ENCODE measurements at places on chromosomes 3 and 15.
A peak's percentile ranks its signal among the peaks of the same experiment; 100 is the strongest.

DNA sequence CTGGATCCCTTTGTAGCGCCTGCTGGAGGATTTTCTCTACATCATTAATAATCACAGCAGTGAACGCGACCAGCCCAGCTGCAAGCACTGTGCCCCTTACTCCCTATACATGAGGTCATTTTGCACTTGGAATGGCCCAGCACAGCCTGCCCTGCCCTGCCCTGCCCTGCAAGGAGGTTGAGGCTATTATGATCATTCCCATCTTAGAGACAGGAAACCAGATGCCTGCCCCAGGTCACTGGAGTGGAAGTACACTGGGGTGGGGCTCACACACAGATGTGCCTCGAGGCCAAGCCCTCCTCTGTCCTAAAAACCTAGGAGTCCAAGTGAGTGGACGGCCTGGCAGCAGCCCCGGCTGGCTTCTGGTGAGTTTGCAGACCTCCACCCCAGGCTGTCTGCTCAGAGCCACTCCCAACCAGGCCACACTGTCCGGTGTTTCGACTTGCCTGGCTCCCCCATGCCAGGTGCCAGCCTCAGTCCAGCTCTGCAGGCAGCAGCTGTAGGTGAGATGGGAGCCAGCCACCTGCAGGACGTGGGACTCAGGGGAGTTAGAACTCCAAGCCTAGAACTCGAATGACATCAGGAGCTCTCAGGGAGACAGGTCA is 30.4 kb upstream of the SEC61A1 start:
- no peak for DNase-seq

- no peak for DNase-seq
Measured at GRCh38 chr3:43259626-43260025, 26.7 kb upstream of the SNRK start.

DNA sequence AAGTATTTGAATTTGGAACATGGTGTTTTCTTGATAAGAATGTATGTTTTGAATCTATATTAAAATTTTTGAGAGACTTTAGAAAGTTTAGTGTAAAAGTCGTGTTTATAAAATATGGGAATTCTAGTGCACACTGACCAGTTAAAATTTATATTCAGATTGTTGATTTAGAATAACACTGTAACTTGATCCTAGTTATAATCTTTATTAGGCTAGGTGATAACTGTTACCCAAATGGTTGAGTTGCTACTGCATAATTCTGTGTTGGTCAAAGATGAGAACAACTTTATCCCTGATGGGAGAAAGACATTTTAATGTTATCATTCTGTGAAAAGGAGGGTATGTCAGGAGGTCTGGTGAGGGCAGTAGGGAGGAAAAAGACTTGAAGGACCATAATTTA is 249.3 kb downstream of the UBE2E2 start:
- DNase-seq = no peak

DNA sequence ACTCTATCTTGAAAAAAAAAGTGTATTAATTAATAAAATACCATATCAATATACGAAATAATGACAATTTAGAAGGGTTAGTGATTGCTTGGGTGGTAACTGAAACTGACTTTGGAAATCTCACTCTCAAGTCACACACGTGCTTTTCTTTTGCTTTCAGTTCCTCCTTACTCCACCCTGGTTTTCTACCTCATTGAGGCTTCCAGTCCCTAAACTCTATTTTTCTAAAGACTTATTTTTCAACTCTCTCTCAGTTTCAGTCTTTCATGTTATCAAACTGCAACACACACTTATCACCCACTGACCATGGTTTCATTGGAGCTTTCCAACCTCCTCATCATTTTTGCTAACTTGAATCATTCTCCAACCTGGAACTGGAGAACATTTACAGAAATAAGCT is 23.5 kb downstream of the IL12A start:
- no peak for DNase-seq

- no peak for DNase-seq
Measured at GRCh38 chr15:57704441-57704840, 2.1 kb upstream of the POLR2M start.

DNA sequence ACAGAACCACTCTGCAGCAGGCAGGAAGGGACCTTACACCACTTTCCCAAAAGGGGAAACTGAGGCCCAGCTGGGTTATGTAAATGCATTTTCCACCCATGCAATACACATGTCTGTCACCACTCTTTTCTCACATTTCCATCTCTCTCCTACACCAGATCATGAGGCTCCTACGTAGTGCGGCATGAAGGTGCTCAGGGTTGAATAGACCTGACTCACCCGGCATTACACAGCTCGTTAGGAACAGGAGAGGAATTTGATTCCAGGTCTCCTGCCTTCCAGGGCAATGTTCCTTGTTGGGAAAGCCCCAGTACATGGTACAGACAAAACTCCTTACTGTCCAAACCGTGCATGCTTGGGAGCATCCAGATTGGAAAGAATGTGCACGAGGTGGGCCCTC is 61.9 kb upstream of the DCLK3 start:
- DNase-seq = no peak

GRCh38 chr3:103440539-103441203 is 1005.9 kb downstream of the ZPLD1 start:
- no peak for DNase-seq

DNA sequence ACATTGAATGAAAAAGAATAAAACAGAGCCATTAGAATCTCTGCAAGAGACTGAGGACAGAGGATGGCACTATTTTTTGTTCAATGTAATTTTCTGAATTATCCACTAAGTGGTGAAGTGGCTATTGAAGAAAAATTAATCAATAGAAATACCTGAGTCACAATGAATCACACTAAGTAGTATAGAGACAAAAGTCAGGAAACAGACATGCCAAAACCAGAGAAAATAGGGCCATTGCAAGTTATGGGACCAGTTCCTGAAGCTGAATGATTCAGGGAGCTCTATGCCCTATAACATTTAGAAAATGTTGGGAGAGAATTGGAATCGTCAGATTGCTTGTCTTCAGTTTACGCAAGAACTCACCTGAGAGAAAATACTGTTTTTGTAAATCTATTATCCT is 1103.2 kb upstream of the ALCAM start:
- no peak for DNase-seq

- DNase-seq = peak; percentile 72
Measured at GRCh38 chr3:58332575-58333188, at the start of gene PXK. Gene PXK, plus strand, starts transcription at chr3:58332892. Its CDS starts 97 bp downstream, at chr3:58332989.

GRCh38 chr3:48962939-48963338 is 27.1 kb upstream of the P4HTM start:
- no peak for DNase-seq

GRCh38 chr15:69072906-69073305 is 58.4 kb downstream of the NOX5 start:
- no peak for DNase-seq

GRCh38 chr3:12598890-12599289 is 42.0 kb downstream of the MKRN2 start:
- DNase-seq = no peak

DNA sequence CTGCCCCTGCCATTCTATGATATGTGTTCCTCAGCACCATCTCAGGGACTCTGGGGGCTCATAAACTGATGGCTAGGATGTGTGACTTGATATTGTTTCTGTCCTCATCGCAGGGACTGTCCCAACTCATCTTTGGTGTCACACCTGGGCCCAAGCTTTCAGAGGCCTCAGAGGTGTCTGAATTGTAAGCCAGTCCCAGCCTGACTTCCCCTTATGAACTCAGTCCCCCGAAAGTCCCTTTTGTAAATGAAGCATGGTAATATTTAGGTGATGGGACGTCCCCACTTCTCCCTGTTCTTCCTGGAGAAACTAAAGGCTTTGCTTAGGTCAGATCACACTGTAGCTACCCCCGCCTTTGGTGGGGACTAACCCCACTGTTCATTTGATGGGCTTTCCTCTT is 142.4 kb upstream of the TLE3 start:
- no peak for DNase-seq
